ENCODE measurements at places on chromosomes 6 and 20.

- no peak for DNase-seq
Observed at GRCh38 chr6:5276581-5276980, 15.3 kb downstream of the FARS2 start.

GRCh38 chr6:2841264-2842138 is at the start of gene SERPINB1:
Gene SERPINB1, minus strand, starts transcription at chr6:2841863. Its CDS starts 1,277 bp downstream, at chr6:2840586.
- DNase-seq, result peak; percentile 47

GRCh38 chr6:20791944-20792343 is 257.7 kb downstream of the CDKAL1 start:
- DNase-seq, result no peak

GRCh38 chr6:40904583-40905194 is 134.3 kb downstream of the UNC5CL start:
- DNase-seq, result no peak

DNA sequence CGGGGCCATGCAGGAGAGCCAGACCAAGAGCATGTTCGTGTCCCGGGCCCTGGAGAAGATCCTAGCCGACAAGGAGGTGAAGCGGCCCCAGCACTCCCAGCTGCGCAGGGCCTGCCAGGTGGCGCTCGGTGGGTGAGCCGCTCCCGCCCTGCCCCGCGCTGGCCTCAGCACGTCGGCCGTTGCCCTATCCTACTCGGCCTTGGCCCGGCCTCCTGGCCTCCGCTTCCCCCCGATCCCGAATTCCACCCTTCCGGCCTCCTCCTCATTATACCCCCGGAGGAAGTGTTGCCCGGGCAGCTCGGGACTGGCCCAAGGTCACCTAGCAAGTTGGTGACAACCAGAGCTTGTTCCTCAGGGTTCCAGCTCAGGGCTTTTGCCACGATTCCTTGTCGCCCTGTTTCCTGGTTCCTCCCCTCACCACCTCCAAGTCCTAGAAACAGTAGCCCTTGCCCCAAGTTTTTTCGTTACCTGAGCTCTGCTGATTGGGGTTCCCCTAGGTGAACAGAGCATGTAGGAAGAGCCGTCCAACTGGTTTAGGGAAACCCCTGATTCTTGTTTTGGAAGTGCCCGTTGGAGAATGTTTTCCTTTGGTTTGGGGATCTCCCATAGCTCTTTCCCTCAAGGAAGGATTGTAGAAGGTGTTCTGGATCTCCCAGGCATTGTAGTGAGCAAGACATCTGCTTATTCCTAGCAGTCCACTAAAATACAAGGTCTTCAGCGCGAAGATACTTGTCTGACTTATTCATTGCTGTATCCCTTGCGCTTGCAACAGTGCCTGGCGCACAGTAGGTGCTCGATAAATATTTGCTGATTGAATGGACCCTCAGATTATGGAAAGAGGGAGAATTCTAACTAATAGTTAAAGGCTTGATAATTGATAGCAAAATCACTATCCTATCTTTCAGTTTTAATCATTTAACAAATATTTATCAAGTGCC is 641 bp downstream of the ARFGEF2 start:
- DNase-seq, result no peak

DNA sequence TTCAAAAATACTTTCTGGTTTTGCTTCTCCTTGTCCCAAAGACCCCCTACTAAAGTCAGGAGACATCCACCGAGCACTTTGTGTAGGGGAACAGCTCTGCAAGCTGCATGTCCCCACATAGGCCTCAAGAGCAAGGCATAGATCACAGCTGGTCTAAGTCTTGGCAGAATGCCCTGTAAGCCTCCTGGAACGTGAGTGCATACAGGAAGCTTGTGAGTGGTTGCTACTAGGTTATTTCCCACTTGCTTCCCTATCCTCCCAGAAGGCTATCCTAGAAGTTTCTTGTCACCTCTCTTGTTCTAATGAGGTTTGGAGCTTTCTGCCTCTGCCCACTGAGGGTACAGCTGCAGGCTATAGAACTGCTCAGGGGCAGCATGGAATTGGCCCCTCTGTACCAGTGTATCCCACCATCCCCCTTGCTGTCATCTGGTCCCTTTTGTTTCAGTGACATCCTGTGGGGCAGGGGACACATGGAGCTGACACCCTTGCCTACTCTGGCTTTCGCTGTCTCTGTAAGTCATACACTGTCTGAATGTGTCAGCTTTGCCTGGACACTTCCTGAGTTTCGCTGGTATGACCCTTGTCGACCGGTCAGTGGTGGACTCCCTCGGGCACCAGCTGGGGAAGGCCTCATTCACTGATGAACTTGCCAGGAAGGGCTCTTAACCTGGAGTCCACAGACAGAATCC is 35.6 kb upstream of the KCNK16 start:
- no peak for DNase-seq

GRCh38 chr20:23448167-23448566 is 4.5 kb downstream of the CST11 start:
- DNase-seq, result no peak

GRCh38 chr6:15363523-15364400 is 117.9 kb downstream of the JARID2 start:
- DNase-seq, result no peak

DNA sequence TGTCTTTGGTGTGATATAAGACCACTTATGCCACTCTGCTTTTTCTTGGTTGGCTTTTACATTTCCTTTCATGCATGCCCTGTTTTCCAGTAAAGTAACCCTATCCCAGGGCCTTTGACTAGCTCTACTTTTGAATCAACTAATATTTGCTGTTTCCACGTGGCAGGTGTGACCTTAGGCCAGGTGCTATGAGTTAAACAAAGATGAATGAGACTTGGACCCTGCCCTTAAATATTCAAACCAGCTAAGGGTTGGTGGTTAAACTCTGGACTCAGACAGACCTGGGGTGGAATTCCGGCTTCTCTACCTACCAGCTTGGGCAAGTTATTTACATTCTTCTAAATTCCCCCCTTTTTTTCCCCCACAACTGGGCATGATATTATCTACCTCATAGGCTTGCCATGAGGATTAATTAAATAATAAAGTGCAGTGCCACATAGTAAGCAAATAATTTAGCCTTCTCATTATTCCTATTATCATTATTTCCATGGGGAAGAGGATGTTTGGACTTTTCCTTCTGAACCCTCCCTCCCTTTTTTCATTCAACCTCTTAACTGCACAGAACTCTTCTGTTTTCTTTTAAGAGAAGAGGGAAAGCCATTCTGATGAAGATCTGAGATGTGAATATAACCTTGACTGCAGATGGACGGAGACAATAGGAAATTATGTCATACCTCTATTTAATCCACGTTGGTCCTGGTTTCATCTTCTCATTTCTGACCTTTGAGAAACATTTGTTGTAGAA is 143.6 kb upstream of the TNFAIP3 start:
- DNase-seq, result no peak

- no peak for DNase-seq
Observed at GRCh38 chr6:26290941-26291340, 74.1 kb upstream of the BTN3A2 start.

GRCh38 chr6:82984720-82985119 is 80.9 kb downstream of the UBE3D start:
- no peak for DNase-seq

DNA sequence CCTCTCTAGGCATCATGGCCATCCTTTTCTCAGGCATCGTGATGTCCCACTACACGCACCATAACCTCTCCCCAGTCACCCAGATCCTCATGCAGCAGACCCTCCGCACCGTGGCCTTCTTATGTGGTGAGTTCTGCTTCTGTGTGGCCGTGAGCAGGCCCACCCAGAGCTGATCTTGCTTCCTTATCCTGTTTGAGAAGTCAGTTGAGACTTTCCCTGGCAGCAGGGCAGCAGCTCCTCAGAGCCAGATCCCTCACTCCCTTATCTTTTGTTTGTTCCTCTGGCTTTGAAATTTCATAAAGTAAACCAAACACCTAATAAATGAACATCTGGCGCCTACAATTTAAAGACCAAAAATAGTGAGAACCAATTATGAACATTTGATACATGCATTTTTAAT is 40.6 kb downstream of the SPATA2 start:
- no peak for DNase-seq

- no peak for DNase-seq
Observed at GRCh38 chr6:142738731-142739130, 206.2 kb downstream of the HIVEP2 start.

DNA sequence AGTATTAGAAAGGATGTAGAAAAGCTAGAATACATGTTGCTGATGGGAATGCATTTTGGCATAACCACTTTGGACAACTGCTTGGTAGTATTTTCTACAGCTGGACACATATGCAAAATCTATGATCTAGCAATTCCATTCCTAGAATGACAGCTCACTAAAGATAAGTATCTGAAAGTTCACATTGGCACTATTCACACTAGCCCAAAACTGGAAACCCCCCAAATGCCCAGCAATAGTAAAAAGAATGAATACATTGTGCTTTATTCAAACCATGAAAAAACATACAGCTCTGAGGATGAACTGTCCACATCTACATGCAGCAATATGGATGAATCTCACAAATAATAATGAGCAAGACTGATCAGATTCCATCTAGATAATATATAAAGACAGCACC is 79.0 kb downstream of the PPP1R3G start:
- DNase-seq, result no peak

GRCh38 chr6:144662812-144663365 is 377.8 kb downstream of the UTRN start:
- DNase-seq, result no peak

DNA sequence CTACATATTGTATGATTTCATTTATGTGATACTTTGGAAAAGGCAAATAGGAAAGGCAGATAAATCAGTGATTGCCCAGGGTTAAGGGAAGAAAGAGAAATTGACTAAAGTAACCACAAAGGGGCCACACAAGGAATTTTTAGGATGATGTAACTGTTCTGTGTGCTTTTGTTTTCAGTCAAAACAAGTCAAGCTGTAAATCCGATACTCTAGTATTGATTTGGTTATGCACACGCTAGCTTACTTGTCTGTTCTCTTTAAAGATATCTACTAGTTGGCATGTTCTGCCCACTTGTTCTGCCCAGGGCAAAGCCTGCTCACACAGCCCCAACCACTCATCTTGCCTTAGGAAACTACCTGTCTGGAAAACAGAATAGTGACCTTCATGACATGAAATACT is 6.4 kb downstream of the FBXL4 start:
- DNase-seq, result no peak

DNA sequence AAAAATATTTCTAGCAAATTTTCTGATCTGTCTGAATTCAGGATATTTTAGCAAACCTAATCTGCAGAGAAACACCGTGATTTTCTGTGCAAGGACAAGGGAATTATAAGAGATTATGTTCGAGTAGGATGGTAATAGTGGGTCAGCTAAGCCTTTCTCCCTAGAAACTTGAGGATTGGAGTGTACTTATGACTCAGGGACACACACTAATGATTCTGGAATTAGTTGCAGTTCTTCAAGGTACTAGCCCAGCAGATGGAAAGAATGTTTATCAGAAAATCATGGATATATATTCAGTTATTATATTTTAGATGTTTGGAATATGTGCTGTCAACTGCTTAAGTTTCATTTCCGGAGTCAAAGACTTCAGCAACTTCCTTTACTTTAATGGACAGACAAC is 177.1 kb upstream of the MAP3K7 start:
- no peak for DNase-seq

- no peak for DNase-seq
Observed at GRCh38 chr6:149942461-149942829, 631 bp downstream of the ULBP2 start.

- no peak for DNase-seq
Observed at GRCh38 chr6:56906752-56907151, 48.2 kb upstream of the BEND6 start.

GRCh38 chr6:107697682-107698081 is 126.4 kb downstream of the SCML4 start:
- no peak for DNase-seq

GRCh38 chr6:72420409-72420808 is 201.5 kb upstream of the KCNQ5 start:
- no peak for DNase-seq
